ELF-1 (cell line): ENCODE measurements at places on chromosomes 3 and 15.

GRCh38 chr3:102122527-102122926 lies 273.2 kb downstream of the NFKBIZ start:
- DNase-seq = no peak

DNA sequence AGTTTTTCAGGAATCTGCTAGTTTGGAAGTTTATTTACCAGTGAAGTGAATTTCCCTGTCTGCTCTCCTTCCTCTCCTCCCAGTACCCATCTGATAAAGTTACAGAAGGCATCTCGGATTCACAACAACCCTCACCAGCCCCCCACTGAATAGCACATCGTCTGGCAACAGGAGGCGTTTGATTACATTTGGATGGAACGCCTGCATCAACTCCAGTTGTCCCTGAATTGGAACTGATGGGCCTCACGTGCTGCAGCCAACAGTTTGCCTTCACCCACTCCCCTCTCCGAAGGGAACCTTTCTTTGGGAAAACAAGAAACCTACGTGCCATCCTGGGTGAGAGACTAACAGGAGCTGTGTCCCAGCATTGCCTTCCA lies 59.5 kb upstream of the BCL6 start:
- DNase-seq = no peak

- DNase-seq = no peak
These were observed 130.0 kb upstream of the TJP1 start for GRCh38 chr15:29952225-29952624.

GRCh38 chr3:43838877-43839276 lies 148.1 kb downstream of the ABHD5 start:
- no peak for DNase-seq

DNA sequence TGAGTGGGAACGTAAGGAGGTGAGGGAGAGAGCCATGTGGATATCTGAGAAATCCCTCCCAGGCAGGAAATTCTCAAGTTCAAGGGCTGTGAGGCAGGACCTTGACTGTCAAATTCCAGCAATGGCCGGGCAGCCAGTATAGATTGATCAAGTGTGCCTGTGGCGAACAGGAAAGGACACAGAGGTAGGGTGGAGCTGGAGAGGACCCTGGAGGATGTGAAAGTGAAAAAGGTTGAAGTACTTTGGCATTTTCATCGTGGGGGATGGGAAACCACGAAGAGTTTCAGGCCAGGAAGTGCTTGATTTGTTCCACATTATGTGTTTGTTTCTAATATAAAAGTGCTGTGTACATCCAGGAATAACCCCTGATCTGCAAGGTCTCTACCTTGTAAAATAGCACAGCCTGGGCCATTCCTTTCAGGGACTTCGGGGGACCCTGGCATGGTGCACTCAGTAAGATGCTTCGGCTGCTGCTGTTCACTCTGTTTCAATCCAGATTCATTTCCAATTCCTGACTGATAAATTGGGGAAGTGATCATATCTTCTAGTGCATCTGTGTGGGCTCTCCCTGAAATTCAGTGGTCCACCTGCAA lies 156.6 kb downstream of the MCTP2 start:
- no peak for DNase-seq

DNA sequence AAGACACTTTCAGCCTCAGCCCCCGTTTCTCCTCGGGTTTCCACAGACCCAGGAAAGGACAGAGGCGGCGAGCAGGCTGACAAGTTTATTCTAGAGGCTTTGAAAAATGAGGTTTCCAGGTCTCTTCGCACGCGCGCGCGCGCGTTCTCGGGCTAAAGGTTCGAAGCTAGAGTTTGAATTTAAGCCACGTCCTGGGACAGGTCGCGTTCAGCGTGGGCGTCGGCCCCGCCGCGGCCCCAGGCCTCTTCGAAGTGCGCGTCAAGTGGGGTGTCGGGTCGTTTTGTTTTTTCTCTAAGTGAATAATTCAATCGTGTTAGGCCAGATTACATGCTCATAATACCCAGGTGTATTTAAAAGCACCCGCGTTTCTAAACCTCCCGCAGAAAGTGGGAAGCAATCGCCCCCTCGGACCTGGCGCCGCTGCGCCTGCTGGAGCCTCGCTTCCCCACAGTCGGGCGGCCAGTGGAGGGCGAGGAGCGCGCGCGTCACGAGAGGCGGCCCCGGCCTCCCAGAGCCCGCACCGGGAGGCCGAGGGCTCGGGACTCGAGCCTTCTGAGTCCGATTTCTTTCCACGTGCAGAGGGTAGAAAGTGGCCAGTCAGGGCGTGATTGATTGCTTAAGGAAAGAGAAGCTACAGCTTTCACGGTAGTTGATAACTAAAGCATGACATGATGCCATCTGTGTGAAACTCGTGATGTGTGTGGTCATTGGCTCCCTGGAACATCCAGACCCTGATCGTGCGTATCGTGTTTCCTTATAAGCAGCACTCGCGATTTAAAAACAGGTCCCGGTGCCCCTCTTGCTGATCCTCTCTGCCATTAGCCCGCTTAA lies 15.8 kb upstream of the SOX2 start:
- DNase-seq = peak; percentile 38

GRCh38 chr3:7745711-7746110 lies 755.9 kb upstream of the LMCD1 start:
- no peak for DNase-seq

DNA sequence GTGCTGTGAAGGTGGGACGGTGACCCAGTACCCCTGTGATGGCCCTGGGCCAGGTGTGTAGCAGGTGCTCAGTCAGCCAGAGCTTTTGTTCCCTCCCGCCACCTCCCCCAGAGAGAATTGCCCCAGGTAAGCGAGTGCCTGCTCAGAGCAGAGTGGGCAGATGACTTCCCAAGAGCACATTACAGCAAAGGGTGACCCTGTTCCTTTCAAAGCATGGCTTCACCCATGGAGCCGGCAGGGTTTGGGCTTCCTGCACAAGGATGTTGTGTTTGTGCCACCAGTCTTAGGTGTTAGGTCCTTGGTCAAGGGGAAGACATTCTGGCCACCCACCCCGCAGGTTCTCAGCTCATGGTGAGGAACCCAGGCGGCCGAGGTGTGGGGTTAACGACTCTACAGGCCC lies 30.7 kb downstream of the SLC6A6 start:
- no peak for DNase-seq

GRCh38 chr3:46607603-46608028 lies 4.7 kb upstream of the FAM240A start:
- DNase-seq = peak; percentile 73

GRCh38 chr3:171783626-171784025 lies 26.7 kb downstream of the PLD1 start:
- DNase-seq = no peak

DNA sequence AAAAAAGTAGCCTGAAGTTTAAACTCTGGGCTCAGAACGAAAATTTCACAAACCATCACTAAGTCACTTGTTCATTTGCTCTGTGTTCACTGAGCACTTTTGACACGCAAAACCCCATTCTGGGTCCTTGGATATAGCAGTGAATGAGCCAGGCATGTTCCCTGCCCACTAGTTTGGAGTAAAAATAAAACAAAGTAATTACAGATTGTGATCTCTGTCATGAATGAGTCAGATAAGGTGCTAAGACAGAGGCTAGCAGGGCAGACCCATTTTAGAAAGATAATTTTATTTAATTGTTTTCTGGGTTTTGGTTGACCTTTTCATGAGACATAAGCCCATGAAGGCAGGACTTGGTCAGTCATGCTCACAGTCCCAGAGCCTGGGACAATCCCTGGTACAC lies 84.1 kb upstream of the ARHGEF3 start:
- no peak for DNase-seq

DNA sequence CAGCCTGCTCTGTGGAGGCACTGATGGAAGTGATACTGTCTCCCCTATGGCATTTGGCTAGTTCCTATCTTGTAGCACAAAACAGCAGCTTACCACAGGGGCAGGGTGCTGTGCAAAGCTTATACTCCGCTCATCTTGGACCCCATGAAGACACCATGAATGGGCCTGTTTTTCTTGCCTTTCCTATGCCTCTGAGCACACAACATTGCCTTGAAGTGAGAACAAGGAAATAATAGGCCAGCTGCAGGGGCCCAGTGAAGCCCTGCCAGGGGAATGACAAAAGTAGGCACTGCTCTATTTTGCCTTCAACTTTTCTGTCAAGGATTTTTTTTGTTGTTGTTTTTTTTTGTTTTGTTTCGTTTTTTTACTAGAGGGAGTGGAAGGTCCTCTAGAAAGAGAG lies 110.3 kb downstream of the PDE8A start:
- no peak for DNase-seq

DNA sequence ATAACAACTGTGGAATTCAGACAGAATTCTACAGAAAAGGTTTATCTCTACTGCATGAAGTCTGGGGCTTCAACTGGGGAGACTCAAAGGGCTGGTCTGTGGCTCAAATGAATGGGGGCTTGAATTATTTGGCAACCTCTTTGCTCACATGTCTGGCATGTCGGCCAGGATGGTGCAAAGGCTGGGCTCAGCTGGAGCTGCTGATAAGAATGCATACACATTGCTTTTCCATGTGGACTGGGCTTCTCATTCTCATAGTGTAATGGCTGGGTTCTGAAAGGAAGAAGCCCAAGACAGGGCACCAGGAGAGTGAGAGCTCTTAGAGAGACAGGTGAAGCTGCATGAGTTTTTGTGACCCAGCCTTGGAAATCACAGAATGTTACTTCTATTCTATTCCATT lies 194.3 kb upstream of the SGO1 start:
- DNase-seq = no peak

DNA sequence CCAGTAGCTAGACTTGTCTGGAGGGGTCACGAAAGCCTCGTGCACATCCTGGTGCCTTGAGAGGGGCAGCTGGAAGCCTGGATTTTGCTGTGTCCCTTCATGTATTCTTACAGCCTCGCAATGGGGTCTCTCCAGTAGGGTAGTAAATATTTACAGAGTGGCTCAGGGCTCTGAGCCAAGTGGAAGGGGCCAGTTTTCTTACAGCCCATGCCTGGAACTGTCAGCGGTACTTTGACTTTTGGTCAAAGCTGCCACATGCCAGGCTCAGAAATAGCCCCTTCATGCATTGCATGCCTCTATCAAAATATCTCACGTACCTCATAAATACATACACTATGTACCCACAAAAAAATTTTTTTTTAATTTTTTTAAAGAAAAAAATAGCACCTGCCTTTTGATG lies 119.2 kb downstream of the OSBPL10 start:
- no peak for DNase-seq

GRCh38 chr15:83290236-83290635 lies 5.8 kb upstream of the BNC1 start:
- DNase-seq = no peak

DNA sequence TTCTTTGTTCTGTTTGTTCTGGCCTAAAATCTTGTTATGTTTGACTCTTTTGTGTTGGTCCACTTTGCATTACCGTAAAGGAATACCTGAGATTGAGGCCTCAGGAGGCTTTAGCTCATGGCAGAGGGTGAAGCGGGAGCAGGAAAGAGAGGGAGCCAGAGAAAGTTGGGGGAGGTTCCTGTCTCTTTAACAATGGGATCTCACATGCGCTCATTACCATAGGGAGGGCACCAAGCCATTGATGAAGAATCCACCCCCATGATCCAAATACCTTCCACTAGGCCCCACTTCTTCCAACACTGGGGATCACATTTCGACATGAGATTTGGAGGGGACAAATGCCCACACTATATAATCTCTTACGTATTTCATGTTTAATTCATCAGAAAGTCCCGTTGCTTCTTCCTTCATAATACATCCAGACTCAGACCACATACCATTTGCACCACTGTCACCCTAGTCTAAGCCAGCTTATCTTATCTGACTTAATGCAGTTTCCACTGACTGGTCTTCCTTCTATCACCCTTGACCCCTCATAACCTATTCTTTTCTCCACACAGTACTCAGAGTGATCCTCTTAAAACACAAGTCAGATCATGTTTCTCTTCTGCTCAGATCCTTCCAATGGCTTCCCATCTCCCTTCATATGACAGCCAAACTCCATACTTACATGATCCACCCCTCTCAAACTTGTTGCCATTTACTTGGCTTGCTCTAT lies 13.5 kb downstream of the KBTBD8 start:
- no peak for DNase-seq

DNA sequence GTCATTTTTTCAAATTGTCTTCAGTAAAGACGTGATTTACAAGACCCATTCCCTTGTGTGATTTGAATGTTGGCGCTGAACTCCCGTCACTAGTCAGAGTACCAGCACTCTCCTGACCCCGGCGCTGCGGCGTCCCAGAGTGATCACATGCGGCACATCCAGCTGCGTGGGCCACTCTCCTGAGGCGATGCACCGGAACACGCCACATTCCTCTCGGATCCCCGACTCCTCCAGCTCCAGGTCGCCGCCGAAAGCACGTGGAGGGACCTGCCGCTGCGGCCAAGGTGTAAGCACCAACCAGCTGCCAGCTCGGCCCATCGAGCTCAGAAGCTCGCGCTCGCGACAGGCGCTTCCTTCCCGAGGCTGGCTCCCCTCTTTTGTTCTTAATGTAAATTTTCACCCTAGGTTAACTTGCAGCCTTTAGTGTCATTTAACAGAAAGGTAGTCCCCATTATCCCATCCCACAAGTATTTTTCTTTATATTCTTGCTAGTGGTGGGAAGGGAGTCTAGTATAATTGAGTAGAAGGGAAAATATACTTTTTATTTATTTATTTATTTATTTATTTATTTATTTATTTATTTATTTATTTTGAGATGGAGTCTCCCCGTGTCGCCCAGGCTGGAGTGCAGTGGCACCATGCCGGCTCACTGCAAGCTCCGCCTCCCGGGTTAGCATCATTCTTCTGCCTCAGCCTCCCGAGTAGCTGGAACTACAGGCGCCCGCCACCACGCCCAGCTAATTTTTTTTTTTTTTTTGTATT lies 61.7 kb upstream of the VGLL3 start:
- DNase-seq = peak; percentile 58

DNA sequence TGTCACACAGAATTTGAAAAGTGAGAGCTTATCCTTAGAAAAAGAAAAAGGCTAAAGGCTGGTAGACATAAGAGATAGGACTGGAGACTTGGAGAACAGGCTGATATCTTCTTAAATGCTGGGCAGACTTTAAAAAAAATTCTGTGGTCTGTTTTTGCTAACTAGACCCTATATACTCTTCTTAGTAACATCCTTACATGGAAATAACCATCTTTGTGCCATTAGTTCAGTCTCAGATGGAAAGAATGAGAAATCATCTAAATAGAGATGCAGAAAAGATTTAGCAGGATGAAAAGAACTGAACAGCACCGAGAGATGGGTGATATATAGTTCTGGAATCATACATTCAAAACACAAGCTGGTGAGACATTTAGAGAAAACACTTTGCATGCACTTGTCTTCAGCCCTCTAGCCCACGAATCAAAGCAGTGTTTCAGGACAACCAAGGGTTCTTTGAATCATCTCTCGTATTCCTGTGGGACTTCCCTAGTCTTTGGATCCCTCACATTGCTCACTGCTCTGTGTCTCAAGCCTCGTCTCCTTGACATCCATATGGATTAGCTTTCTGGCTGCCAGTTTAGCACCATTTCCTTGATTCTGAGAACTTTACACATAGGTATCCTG lies 93.0 kb upstream of the LYSMD4 start:
- no peak for DNase-seq

- peak; percentile 84 for DNase-seq
These were observed 40.4 kb upstream of the CHRNB4 start for GRCh38 chr15:78681281-78682003.
